ENCODE measurements at places on chromosomes 3 and 15.

DNA sequence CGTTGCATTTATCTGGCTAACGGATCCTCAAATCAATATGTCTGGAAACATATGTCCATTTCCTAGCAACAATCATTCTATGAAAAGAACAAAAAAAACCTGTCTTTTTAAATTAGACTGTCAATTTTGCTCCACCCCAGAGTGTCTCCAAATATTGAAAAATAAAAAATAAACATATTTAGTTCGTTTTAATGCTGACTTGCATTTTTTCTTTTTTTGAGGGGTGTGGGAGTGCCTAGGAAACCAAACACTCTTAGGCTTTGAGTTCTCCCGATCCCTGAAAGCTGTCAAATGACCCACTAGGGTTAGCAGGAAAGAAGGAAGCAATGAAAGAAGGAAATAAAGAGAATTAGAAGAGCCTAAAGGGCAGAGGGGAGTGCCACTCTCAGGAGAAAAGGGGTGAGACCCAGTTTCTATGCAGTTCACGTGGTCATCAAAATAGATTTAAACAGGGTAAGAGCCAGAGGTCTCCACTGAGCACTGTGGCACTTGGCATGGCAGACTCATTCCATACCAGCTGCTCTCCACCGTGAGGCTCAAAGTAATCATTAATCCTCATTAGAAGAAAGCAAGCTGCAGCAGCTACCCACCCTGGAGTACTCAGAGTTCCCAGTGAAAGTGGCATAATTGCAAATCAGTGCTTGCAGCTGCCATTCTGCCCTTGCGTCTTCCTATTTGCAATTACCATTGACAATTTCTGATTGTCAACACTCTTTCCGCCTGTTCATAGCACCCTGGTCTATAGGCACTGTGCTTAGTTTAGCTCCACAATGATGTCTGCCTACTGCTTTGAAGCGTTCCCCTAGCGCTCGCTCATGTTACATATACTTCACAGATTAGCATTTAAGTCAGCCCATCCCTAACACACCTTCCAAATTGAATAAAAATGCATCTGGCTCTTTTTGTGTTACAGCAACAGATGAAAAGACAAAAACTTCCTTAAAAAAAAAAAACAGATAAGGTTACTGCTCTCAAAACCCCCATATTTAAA is 32.3 kb downstream of the PDZRN3 start:
- DNase-seq, result no peak

GRCh38 chr3:13223574-13224237 is 150.5 kb upstream of the IQSEC1 start:
- no peak for DNase-seq

- DNase-seq, result no peak
These were observed 222.0 kb downstream of the STT3B start for GRCh38 chr3:31754575-31755278.

GRCh38 chr3:129834580-129834979 is 58.9 kb downstream of the TMCC1 start:
- DNase-seq, result no peak

DNA sequence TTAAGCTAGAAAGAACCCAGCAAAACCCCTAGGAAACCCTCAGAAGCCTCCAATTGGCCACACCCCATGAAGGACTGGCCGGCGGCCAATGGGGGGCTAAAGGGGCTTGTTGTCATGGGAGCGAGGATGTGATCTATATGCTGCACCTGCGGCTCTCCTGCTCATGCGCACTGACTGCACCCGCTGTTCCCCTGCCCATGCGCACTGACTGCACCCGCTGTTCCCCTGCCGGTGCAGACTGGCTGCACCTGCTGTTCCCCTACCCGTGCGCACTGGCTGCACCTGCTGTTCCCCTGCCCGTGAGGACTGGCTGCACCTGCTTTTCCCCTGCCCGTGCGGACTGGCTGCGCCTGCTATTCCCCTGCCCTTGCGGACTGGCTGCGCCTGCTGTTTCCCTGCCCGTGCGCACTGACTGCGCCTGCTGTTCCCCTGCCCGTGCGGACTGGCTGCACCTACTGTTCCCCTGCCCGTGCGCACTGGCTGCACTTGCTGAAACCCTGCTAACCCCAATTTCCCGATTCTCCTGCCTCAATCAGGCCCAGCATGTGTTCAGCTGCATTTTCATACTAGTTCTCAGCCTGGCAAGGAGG is 16.8 kb upstream of the MCCC1 start:
- peak; percentile 98 for DNase-seq

- no peak for DNase-seq
These were observed 52.4 kb downstream of the HEG1 start for GRCh38 chr3:125003369-125003853.

GRCh38 chr3:142213298-142213697 is 12.1 kb downstream of the GK5 start:
- DNase-seq, result no peak

- no peak for DNase-seq
These were observed 48.5 kb downstream of the EFHB start for GRCh38 chr3:19885468-19885867.
